ENCODE measurements at places on chromosomes 13 and 19.
A peak's percentile ranks its signal among the peaks of the same experiment; 100 is the strongest.

GRCh38 chr13:114272977-114273376, 8.4 kb upstream of the UPF3A start:
- H3K4me1 ChIP-seq: no peaks in the 10 kb centered on the region
- no peak for DNase-seq
- no peaks in the 10 kb centered on the region for H3K27me3 ChIP-seq
- peaks cover 54% of the 10 kb centered on the region for H3K36me3 ChIP-seq
- no peak overlapping the region for H3K4me3 ChIP-seq
- no peak overlapping the region for H3K27ac ChIP-seq

DNA sequence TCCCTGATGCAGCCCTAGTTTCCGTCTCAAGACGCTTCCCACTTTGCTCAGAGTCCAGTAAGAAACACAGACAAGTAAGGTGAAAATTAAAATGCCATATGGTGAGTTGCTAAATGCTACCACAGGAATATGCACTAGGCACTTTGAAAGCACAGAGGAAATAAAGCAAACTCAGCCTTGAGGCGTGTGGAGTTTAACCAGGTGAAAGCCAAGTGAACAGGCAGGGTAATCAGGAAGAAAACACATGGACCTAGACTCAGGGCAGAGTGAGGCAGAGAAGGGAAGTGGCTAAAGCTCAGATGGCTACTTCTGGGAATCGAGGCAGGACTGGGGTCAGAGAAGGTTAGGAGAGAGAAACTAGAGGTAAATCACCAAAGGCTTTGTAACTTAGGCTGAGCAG, 5.4 kb upstream of the UBL3 start:
- H3K27me3 ChIP-seq: no peaks in the 10 kb centered on the region
- H3K4me1 ChIP-seq: peaks cover 2% of the 10 kb centered on the region
- DNase-seq: no peak
- H3K36me3 ChIP-seq: no peaks in the 10 kb centered on the region
- no peak overlapping the region for H3K27ac ChIP-seq

DNA sequence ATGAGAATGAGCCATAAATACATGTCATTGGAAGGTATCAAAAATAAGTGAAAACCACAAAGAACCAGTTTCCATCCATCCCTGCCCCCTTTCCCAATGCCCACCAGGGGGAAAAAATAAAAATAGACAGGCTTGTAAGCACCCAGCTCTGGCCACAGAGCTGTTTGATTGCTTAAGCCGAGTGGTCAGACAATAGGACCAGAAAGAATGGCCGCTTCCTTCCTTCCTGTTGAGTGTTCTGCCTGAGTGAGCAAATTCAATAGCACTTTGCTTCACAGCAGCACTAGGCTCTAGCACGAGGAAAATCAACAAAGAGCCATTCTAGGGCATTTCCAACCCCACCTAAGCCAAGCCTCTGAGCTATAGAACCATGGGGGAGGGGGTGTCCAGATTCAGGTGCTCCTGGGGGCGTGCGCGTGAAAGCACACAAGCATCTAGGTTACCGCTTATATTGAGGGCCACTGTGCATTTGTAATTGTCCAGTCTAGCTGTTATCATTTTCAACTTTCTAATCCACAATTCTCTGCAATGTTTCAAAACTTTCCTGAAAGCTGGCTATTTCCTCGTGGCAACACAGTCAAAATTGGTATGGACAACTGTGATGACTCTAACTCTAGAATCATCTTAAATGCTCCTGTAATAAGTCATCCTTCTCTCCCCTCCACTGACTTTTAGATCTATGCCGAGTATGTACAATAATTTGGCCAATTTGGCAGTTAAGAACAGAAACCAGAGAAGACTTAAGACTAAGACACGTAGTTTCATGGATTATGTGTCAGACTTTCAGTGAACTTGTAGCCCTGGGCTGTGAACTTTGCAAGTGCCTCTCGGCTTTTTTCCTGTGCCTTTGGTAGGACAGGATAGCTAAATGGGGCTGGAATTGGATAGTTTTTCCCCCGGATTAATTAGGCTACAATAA, 64.3 kb downstream of the SPRY2 start:
- no peaks in the 10 kb centered on the region for H3K36me3 ChIP-seq
- H3K4me3 ChIP-seq: no peak overlapping the region
- no peak for DNase-seq
- no peaks in the 10 kb centered on the region for H3K4me1 ChIP-seq

GRCh38 chr13:103540382-103540765, 474.2 kb upstream of the SLC10A2 start:
- H3K4me3 ChIP-seq: no peak overlapping the region
- no peak for DNase-seq
- no peaks in the 10 kb centered on the region for H3K36me3 ChIP-seq
- H3K27me3 ChIP-seq: no peaks in the 10 kb centered on the region

DNA sequence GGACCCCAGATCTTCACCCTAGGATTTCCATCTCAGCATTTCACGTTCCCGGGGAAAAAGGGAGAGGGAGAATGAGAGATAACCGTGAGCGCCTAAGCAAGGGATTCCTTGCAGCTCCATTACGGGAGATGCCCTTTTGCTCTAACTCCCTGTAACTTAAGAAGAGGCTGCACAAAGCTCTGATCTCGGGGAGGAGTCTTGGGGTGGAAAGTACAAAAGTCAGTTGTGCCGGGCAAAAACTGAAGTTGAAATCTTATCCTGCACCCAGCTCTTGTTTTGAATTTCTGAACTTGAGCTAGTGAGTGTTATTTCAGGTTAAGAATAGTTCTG, 256.4 kb upstream of the SOX21 start:
- H3K4me1 ChIP-seq: peaks cover 5% of the 10 kb centered on the region
- H3K27ac ChIP-seq: no peak overlapping the region
- H3K36me3 ChIP-seq: no peaks in the 10 kb centered on the region
- peak overlapping the region; percentile 52 for H3K4me3 ChIP-seq

- peaks cover 34% of the 10 kb centered on the region for H3K4me1 ChIP-seq
- H3K36me3 ChIP-seq: no peaks in the 10 kb centered on the region
- no peak overlapping the region for H3K27ac ChIP-seq
- no peak overlapping the region for H3K4me3 ChIP-seq
- no peaks in the 10 kb centered on the region for H3K27me3 ChIP-seq
- no peak for DNase-seq
Observed at GRCh38 chr13:114032126-114032799, 58.4 kb upstream of the C13orf46 start.

- no peaks in the 10 kb centered on the region for H3K36me3 ChIP-seq
- H3K4me1 ChIP-seq: no peaks in the 10 kb centered on the region
- DNase-seq: no peak
- H3K4me3 ChIP-seq: no peak overlapping the region
- no peaks in the 10 kb centered on the region for H3K27me3 ChIP-seq
Observed at GRCh38 chr13:106882246-106882645, 314.3 kb upstream of the ARGLU1 start.

DNA sequence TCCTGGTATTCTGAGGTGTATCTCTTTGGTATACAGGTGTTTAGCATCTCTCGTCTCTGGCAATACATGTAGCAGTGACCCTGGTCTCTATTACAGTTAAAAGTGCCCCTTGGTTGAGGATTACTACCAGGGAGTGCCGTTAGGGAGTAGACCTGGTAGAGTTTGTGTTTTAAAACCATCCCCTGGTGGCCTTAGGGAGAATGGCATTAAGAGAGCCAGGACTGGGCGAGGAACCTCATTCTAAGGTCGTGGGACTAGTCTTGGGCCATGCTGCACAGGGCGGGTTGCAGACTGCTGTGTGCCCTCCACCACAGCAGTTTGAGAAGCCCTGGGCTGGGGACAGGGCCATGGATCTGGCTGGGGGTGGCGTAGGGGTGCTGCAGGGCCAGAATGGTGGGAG, 35.0 kb downstream of the B3GLCT start:
- no peaks in the 10 kb centered on the region for H3K4me1 ChIP-seq
- H3K4me3 ChIP-seq: no peak overlapping the region
- no peak for DNase-seq
- H3K27ac ChIP-seq: no peak overlapping the region
- no peaks in the 10 kb centered on the region for H3K27me3 ChIP-seq

Measured in gastrocnemius medialis (tissue), 4 donors.